ENCODE measurements at places on chromosomes 4 and X.
A peak's percentile ranks its signal among the peaks of the same experiment; 100 is the strongest.

DNA sequence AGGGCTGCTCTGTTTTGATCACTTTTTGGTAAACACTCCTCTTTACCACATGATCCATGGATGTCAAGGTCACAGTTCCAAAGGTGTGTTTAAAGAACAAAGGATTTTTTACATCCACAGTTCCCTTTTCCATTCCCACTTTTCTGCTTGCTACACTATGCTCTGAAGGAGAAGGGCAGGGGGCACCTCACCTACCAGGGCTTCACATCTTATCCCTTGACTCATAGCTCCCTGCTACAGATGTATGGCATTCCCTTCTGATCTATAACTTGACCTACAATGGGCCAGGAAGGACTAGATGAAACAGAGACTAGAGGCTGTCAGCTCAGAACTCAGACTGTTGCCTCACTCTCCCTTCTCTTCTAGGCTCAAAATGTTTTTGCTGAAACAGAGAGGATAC is 233.1 kb upstream of the RPS6KA3 start:
- no peak for DNase-seq

- DNase-seq: no peak
Measured at GRCh38 chrX:72569786-72570185, 2.9 kb downstream of the HDAC8 start.

DNA sequence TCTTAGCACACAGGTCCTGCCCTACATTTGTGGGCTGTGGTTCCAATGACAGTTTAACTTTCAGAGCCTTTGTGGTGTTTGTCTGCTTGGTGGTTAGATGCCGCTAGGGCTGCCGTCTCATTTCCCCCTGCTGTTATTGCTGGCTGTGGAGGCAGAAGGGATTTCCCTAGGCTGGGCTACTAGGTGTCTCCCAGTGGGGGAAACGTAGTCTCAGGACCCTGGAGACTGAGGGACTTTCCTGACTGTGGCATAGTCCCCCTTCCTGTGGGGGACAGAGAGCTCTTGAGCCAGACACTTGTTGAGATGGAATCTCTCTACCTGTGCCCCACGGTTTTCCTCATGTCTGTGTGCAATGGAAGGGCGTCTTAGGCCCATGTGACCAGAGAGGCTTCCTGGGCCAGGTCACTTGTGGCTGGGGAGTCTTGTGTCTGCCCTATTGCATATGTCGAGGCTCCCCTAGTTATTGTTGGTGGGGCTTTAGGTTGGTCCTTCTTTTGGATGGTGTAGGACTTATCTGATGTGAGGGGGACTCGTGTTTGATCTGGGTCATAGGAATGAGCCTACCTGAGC is 68.2 kb downstream of the ARHGAP10 start:
- DNase-seq: no peak

DNA sequence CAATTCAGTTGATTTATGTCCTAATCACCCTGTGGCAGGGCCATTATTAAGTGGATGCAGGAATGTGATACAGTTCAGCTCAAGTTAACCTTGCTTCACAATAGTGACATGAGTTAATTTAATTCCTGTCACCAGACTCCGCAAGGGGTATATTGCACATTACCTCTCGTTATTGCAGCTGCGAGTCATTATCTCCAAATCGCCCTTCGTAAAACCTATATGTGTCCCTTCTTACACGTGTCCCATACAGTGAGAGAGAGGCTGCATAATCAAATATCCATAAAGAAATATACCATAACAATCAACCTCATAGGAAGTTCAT is 369.9 kb upstream of the ANXA10 start:
- no peak for DNase-seq

- no peak for DNase-seq
Measured at GRCh38 chr4:94689155-94689860, 68.4 kb upstream of the BMPR1B start.

DNA sequence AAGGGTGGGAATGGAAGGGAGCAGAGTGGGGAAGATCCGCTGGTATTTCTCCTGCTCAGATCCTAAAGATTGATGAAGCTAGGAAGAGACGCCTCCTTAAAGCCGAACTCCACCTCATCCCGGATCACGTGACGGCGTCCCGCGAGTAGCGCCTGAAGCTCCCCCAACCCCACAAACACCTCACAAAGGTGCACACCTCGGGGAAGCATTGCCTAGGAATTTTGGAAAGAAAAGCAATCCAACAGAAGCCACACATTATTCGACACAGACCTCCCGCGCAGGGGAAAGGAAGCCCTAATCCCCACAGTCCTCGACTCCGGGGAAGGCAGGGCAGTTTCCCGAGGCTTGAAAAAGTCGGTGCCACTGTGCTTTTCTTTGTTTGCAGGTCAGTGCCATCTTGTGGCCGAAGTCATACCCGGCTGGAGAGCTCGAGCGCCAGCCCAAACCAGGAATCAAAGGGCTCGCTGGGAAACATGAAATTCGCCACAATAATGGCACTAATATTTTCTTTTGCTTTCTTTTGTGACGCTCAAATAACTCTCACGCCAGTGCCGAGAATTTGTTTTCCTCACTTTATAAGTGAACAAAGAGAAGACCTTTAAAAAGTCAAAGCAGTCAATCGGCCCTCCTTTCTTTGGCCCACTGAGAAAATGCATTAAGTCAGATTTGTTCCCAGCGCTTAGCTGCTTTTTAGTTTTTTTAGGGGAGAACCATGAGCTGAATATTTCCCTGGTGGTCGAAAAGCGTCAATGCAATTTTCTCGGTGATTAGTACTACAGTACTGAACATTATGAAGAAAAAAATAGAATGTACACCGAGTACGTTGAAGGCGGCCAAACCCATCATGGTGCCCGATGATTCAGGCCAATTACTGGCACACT is at the start of gene NPY1R:
TSS of gene NPY1R (minus strand) at position 71 of the 881 bp plus-strand sequence. CDS start 6,042 bp downstream, outside the sequence.
- DNase-seq: peak; percentile 50

DNA sequence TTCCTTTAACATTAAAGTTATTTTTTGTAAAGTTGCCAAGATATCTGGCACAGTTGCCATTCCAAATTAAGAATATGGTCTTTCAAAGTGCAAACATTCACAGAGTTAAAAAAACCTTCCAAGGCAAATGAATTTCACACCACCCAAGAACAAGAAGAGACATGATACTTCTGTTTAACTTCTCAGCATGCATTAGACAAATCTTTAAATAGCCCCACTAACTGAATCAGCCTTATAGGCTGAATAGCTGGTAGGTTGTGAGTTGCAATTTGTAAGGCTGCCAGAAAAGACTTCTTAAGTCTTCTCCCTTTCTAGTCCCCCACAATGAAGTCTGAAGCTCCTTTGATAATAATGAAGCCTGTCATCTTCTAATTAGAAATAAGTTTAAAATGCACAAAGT is 95.6 kb downstream of the MAPK10 start:
- no peak for DNase-seq

- DNase-seq: no peak
Measured at GRCh38 chrX:49237060-49237459, 1.8 kb downstream of the CCDC22 start.

GRCh38 chrX:45715748-45716147 is 515.1 kb upstream of the DIPK2B start:
- no peak for DNase-seq

DNA sequence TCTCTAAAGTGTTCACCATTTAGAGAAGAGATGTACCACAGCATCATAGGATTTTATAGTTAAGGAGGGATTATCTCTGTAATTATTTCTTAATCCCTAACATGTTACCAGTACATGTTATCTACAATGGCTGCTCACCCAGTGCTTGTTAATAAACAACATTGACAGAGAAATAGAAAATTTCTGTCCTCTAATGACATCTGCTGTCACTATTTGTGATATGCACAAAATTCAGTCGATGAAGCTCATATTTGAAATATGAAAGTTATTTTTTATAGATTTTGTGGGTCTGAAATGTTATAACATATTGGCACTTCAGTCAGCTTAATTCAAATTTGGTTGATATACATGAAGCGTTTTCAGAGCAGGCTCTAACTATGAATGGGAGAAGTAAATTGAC is 48.8 kb upstream of the GRXCR1 start:
- DNase-seq: no peak

- DNase-seq: no peak
Measured at GRCh38 chr4:146654687-146655520, 16.2 kb downstream of the POU4F2 start.

- peak; percentile 47 for DNase-seq
Measured at GRCh38 chr4:26061248-26061986, 147.4 kb downstream of the SMIM20 start.

- DNase-seq: no peak
Measured at GRCh38 chr4:78885598-78885997, 53.6 kb downstream of the PAQR3 start.

- no peak for DNase-seq
Measured at GRCh38 chr4:177001271-177002175, 208.8 kb upstream of the VEGFC start.
